Right ventricle myocardium superior (tissue), 1 donor: ENCODE measurements at places on chromosomes 16 and 17.
A peak's percentile ranks its signal among the peaks of the same experiment; 100 is the strongest.

- no peak for DNase-seq
These were observed 38.6 kb downstream of the SYNRG start for GRCh38 chr17:37570527-37571093.

DNA sequence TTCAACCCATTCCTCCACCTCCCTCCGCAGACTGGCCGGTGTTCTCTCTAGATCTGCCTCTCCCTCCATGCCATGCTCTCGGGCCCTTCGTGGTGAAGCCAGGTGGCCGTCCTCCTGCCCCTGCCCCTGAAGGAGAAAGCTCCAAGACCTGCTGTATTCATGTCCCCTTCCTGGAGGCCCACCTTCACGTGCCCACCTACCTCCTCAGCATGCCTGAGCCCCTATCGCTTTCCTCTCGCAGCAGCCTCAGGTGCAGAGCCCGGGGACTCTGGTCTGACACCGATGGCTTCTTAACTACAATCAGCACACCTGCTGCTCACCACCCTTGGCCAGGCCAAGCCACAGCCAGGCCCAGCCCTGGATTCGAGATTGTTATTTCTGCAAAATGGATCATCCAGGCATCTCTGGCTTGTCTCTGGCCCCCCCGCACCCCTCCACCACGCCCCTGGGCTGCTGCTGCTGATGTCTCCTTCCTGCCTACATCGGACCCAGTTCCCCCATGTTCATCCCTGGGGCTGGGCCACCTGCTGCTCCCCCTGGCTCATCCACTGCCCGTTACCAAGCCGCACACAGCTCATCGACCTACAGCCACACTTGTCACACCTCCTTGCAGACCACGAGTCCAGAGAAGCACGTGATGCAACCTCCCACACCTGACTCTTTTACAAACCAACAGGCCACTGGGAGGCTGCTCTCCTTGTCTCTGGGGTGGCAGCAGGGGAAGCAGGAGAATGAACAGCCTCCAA, 32.5 kb upstream of the TNFRSF13B start:
- peak; percentile 25 for DNase-seq

- no peak for DNase-seq
These were observed 650 bp downstream of the EPN3 start for GRCh38 chr17:50533185-50533584.

- no peak for DNase-seq
These were observed 818 bp upstream of the BCAS3 start for GRCh38 chr17:60676758-60677307.

DNA sequence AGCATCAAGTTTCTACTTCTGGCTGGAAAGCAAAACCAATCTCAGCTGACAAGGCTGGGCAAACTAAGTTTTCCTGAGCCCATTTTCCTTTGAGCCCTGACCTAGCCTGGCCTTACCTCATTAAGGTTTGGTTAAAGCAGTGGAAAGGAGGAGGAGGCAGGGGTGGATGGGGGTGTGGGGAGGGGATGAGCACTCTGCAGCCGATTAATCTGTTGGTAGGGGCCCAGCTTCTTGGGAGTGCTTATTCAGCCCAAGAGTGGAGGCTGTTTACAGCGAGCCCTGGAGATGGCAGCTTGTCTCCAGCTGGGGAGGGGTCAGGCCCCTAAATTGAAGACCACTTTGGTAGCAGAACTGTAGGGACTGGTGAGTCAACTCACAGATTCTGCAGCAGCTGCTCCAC, 12.0 kb downstream of the SMCR8 start:
- no peak for DNase-seq

DNA sequence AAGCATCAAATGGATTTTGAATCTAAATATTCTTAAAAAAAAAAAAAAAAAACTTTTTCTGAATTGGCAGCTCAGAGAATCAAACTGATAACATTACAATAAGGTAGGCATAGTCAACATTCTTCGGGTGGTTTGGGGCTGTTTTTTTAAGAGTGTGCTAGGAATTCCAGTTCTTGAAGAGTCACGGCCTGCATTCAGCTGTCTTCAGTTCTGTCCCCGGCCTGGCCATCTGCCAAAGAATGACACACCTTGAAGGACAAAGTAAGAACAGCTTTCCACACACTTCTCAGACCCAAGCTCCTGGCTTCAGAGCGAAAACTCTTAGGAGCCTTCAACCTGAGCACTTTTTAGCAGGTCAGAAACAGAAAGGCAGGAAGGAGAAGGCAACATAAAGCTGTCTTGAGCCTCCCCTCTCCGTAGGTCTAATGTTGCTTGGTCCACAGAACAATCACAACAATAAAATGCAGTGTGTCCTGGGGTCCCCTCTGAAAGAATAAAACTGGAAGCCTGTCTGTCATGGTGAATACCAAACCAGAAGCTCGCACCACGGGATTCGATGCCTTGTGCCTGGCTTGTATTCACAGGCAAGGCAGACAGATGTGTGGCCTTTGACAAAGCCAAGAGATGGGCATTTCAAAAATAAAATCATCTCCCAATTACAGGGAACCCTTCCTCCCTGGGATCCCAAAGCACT, 524.4 kb upstream of the ZFHX3 start:
- DNase-seq, result peak; percentile 68
